Activated CD4-positive, alpha-beta T cell treated with anti-CD3 and anti-CD28 coated beads, Interleukin-2, amount 50 U/mL, for 16 hours (primary cell): ENCODE measurements at places on chromosomes 5 and 9.

- DNase-seq, result no peak
Observed at GRCh38 chr9:92438900-92439526, 14.7 kb upstream of the OMD start.

GRCh38 chr9:127122176-127123063 lies at the start of gene ANGPTL2:
ANGPTL2 (minus strand) TSS chr9:127122635; CDS start chr9:127108731, 13,904 bp downstream.
- DNase-seq, result peak; percentile 16

DNA sequence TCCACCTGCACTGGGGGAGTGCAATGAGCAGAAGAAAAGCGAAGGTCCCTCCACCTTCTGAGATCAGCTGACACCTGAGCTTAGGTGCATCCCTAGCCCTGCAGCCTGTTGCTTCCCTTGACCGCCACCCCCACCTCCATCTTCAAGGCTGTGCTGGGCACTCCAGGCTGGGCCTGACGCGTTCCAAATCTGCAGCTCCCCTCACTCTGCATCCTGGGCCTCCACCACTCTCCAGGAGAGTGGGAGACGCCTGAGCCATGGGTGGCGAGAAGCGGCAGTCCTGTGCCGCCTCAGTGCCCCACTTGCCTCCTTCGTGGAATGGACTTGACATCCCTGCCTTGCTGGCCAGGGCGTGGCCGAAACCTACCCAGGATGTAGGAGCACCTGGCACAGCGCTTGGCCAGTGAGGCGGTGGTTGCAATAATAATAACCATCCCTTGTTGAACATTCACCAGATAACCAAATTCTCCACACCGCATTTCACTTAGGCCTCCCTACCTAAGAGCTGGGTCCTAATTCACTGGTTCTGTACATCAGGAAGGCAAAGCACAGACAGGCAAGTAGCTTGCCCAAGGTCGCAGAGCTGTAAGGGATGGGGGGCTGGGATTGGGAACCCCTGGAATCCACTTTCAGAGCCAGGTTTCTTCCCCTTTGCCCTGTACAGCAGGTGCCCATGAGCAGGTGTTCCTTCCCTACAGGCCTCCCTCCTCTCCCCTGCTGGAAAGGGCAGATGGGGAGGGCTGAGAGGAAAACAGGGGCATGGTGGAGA lies 11.7 kb downstream of the B4GALT7 start:
- DNase-seq, result no peak

GRCh38 chr5:142832263-142832662 lies 62.1 kb downstream of the ARHGAP26 start:
- DNase-seq, result no peak

GRCh38 chr9:132609829-132610228 lies 27.4 kb downstream of the BARHL1 start:
- peak; percentile 6 for DNase-seq

GRCh38 chr5:104265531-104266140 lies 703.0 kb upstream of the NUDT12 start:
- no peak for DNase-seq

GRCh38 chr5:127969002-127969401 lies 114.6 kb upstream of the SLC12A2 start:
- no peak for DNase-seq

GRCh38 chr5:94811331-94811730 lies 192.9 kb downstream of the SLF1 start:
- DNase-seq, result no peak

DNA sequence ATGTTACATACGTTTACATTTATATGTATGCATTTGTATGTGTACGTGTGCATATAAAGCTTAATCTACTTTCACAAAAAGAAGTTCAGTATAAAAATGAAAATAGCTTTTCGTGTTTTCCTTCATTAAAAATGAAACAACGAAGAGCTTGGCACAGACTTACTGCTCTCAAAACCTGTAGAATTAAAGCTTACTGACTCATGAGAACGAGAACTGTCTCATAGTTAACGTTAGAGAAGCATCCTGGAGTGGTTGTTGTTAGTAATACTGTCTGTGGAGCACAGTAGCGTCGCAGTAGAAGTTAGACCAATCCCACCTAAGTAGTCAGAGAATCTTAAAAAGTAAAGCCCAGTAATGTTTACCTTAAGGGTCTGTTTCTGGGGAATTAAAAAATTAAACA lies 1.3 kb downstream of the MAT2B start:
- peak; percentile 58 for DNase-seq

GRCh38 chr5:56587381-56588130 lies 227.8 kb upstream of the MAP3K1 start:
- no peak for DNase-seq

DNA sequence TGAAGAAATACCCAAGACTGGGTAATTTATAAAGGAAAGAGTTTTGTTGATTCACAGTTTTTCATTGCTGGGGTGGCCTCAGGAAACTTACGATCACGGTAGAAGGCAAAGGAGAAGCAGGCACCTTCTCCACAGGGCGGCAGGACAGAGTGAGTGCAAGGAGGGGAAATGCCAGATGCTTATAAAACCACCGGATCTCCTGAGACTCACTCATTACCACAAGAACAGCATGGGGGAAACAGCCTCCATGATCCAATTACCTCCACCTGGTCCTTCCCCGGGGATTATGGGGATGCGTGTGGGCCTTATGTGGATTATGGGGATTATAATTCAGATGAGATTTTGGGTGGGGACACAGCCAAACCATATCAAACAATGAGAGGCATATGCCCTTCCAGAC lies 18.5 kb upstream of the RORB start:
- no peak for DNase-seq
